ENCODE measurements at places on chromosomes 3 and 15. TPM values are rescaled to one million over a fixed set of nuclear protein-coding genes. Genes with fewer than 3 reads are reported as not detected.

Gene FRMD5
- 1.3 TPM for total RNA-seq

GRCh38 chr3:45592830-45593707, 1.5 kb upstream of the LIMD1 start:
- peak; percentile 95 for DNase-seq

DNA sequence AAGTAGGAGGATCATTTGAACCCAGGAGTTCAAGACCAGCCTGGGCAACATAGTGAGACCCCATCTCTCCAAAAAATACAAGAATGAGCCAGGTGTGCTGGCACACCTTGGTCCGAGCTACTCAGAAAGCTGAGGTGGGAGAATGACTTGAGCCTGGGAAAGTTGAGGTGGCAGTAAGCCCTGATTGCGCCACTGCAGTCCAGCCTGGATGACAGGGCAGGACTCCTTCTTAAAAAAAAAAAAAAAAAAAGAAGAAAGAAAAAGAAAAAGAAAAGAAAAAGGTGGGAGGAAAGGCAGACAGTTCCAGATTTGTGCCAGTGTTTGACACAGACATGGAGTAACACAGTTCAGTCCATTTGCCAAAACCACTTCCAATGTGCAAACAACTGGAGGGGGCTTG, 75.7 kb downstream of the ATP10A start:
- no peak for DNase-seq

DNA sequence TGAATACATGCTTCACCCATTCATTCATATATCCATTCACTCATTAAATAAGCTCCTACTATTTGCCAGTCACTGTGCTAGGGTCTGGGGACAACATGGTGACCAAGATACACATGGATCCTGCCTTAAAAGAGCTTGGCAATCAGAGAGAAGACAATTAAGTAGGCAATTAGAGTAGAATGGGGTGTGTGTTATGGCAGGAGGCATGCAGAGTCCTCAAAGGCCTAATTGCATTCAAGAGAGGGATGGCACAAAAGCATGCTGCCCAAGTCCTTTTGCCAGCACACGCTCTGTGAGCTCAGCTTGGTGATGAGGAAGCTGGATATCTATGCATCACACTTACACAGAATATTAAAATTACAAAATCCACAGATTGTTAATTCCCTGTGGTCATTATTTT, 2.8 kb upstream of the PRICKLE2 start:
- DNase-seq = no peak

DNA sequence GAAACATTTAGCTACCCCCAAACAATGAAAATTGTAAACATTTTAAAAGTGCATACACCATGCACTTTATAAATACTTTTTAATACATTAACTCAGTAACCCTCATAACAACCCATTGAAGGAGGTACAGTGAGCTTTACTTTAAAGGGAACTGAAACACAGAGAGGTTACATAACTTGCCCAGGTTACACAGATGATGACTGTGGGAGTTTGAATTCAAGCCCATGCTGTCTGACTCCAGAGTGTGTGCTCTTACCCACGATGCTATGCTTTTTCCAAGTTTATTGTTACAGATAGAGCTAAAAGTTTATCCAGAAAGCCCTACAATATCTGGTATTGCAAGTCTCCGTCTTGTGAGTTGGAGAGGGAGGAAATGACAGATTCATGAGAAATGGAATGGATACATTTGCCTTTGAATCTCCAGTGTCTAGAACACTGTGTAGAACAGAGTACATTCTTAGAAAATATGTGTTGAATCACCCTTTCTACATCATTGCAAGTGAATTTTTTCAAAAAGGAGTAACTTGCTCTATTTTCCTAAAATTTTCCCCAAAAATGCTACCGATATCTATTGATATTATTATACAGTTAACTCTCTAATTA, 428.3 kb downstream of the NAALADL2 start:
- DNase-seq = no peak

Gene POPDC2
- total RNA-seq = 1.3 TPM

- DNase-seq = no peak
Observed at GRCh38 chr3:35919160-35919559, 279.8 kb downstream of the ARPP21 start.

Gene MASP1
- 198 TPM for total RNA-seq

Gene GPR171
- not detected for total RNA-seq

GRCh38 chr3:51340013-51340829, 44.9 kb upstream of the MANF start:
- DNase-seq = peak; percentile 86

- DNase-seq = no peak
Observed at GRCh38 chr3:67898916-67899315, 244.5 kb upstream of the SUCLG2 start.

Gene ACKR4
- total RNA-seq = 9.5 TPM

Gene GOLGA6L7
- total RNA-seq = not detected

GRCh38 chr15:79898369-79898768, 1.6 kb upstream of the MTHFS start:
- no peak for DNase-seq

- no peak for DNase-seq
Observed at GRCh38 chr3:83802801-83803200, 1156.0 kb upstream of the CADM2 start.

DNA sequence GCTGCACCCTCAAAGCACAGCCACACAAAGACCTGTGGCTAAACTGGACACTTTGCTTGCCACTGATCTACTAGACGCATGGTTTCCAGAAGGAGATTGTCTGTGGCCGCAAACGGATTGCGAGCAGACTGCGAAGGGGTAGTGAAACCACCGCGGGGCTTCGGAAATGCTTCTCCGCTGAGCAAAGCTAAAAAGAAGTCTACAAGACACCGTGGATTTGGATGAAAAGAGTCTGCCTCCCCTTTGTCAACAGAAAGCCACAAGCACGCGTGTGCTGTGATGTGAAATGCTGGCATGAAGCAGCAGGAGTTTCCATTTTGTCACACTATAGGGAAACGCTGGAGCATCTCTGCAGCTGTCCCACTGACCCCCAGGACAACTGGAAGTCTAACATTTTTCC, 63.0 kb downstream of the TMEM44 start:
- no peak for DNase-seq

GRCh38 chr15:51935466-51936104, 36.0 kb downstream of the LEO1 start:
- no peak for DNase-seq

Gene SMCO1
- under 0.01 TPM for total RNA-seq

Gene TICRR
- 5.2 TPM for total RNA-seq

- no peak for DNase-seq
Observed at GRCh38 chr3:79339846-79340245, 428.0 kb downstream of the ROBO1 start.

DNA sequence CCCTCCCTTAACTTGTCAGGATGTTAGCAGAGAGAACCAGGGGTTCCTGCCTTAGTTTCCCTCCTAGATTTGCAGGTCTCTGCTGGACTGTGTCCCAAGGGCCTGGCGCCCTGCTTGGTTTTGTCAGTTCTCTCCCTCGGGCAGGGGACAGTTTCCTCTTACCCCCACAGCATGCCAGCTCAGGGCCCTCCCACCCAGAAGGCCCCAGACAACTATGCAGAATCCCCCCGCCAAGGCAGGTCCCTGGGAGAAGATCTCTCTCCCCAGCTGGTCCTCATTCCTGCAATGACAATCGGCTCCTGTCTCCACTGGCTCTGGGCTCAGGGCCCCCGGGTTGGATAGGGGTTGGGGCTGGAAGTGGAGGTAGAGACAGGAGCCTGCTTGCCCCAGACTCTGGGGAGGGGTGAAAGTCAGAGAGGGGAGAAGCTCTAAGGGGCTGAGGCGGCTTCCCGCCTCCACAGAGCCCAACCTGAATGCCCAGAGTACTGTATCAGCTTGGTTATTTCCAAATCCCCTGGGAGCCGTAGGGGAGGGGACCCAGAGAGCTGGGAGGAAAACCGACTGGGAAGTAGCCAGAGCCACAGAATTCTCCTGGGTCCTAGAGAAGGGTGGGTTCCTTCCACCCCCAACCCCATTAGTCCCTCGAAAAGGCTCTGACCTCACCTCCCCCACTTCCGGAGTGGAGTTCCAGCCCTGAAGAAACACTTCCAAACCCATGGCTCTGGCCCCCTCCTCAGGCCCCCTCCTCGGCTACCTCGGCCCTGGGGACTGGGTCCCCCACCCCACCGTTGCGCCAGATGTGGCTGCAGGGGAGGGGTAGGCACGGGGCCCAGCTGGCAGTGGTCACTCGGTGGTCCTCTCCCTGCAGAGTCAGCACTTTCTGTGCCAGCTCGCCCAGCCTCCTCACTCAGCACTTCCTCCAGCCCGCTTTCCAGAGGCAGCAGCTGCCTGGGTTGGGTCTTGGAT, 3.8 kb upstream of the LOXL1 start:
- DNase-seq = peak; percentile 81

DNA sequence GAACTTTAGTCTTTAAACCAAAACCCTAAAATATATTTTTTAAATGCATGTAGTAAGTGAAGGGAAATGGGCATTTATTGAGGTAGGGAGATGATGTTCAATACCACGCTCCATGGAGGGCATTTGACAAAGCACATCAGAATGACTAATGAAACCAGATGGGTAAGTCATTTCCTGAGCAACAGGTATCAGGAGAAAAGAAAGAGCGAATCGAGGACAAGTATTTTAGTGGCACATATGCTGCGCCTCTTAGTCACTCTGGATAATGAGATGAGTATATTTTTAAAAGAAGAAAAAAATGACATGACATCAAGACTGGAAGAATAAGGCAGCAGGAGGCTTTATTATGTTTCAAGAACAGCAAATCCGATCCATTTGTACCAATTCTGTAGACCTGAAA, 129.0 kb upstream of the ARHGEF3 start:
- no peak for DNase-seq

Gene SLC9C1
- not detected for total RNA-seq

DNA sequence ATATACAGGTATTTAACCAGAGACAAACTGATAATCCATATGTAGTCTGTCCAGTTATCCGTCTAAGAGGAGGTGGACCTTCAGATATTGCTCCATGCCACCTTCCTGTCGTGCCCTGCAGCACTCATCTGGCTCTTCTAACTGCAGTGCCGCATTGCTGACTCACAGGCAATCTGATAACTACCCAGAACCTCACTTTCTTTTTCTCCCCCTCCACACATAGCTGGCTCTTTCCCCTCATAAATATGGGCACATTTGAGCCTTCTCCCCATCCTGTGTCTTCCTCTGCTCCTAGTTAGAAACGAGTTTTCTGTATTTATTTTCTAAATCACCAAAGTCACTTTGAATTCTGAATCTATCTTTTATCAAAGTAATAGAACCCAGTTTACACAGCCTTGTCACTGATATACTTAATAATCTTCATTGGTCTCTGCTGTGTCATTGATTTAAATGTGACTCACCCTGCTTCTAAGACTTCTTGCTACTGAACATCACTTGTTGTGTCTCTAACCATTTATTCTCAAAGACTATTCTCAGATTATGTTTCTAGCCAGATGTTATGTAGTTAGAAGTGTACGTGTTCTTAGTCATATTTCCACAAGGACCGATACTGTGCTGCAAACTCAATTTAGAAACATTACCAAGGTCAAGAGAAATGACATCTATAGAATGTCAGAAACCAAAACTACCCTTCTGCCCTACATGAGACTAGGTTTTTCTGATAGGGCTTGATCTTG, 17.4 kb upstream of the KCNMB2 start:
- DNase-seq = peak; percentile 29

Gene KBTBD12
- not detected for total RNA-seq

GRCh38 chr3:19901918-19902317, 32.1 kb downstream of the EFHB start:
- no peak for DNase-seq

DNA sequence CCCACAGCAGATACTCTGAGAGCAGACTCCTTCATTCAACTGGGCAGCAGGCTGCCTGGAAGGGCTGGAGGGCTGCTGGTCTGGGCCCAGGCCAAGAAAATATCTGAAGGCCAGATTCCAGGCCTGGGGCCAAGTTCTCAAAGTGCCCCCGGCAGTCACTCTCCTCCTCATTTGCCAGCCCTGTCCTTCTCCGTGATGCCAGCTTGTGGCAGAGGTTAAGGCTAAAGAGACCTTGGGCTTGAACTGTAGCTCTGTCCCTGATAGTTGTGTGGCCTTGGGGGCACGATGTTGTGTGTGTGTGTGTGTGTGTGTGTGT, 39.0 kb downstream of the FAM3D start:
- no peak for DNase-seq

Gene AKAP13
- 164 TPM for total RNA-seq

Gene PIK3R4
- 28.0 TPM for total RNA-seq

DNA sequence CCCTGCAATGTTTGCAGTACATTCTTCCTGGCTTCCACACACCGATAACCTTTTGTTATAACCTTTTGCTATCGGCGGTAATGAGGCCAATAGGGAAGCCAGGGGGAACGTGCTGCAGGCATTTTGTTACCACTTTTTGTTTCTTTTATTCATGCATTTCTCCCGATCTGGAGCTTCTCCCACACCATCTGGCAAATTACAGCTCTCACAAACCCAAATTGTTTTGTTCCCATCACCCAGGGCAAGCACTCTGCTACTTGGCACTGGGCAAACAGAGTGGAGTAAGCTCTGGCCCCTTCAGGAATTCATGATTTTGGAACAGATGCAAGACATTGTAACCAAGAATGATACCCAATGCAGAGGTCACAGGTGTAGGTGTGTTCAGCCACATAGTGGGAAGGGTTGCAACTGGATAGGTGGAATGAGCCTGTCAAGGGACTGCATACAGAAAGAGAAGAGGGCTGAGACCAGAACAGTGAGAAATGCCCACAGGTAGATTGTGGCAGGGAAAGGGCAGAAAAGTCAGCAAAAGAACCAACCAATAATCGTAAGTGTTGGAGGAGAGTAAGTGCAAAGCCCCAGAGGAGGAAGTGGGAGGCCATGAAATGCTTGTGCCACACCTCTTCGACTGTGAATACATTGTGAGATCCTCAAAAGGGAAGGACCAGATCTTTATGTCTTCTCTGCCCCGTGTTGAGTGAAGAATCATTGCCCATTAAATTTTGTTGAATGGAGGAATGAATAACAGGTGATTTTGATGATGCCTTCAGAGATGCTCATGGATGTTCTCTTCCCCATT, 45.8 kb downstream of the PARP15 start:
- DNase-seq = no peak

Gene STAC
- total RNA-seq = 0.32 TPM

DNA sequence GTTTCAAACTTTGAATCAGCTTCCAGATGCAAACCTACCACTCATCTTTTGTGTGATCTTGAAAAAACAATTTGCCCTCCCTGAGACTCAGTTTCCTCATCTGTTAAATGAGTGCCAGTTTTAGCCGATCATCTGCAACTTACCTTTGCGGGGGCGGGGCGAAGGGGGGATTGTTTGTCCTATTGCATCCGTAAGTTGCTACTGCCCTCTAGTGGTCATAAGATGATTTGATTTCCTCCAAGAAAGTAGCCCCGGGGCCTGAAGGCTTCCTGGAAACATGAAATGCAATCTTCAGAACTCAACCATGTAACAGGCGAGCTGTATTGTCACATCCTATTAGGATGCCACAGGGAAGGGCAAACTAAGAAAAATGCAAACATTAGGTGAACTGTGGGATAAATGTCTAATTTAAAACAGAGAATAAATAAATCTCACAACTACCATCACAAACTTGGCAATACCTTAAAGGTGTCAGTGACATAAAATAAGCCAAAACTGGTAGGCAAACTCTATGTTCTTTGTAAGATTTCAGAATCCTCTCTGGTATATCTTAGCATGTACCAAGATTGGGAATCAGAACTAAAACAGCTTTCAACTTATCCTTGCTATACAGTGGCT, 63.5 kb upstream of the CLDN18 start:
- peak; percentile 72 for DNase-seq

Data from fibroblast of villous mesenchyme (primary cell).